Activated CD4-positive, CD25-positive, alpha-beta regulatory T cell treated with anti-CD3 and anti-CD28 coated beads, Interleukin-2, amount 50 U/mL, for 16 hours (primary cell): ENCODE measurements at places on chromosomes 3 and 15.

GRCh38 chr3:102302020-102302419, 132.8 kb upstream of the ZPLD1 start:
- DNase-seq: no peak

DNA sequence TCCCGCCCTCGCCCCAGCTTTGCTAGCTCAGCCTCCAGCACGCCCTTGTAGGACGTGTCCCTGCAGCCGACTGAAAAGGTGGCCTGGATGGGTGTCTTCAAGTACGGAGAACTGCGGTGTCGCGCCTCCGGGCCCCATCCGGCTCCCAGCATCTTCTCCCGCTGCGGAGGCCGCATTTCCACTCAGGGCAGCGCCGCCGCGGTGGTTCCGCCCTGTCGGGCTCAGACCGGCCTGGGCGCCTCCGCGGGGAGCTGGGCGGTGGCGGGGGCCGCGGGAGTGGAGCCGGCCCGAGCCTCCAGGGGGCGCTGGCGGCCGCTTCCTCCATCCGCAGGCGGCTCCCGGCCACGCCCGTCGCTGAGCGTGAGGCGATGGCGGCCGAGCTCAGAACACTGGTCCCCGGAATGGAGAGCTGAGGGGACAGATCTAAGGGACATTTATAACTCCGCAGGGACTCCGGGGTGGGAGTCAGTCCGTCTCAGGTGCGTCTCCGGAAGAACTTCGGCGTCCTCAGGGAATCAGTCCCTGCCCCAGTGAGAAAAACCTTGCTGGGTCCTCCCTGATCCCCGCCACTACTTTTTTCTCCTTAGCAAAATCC, 13.6 kb upstream of the SMCO1 start:
- peak; percentile 61 for DNase-seq

DNA sequence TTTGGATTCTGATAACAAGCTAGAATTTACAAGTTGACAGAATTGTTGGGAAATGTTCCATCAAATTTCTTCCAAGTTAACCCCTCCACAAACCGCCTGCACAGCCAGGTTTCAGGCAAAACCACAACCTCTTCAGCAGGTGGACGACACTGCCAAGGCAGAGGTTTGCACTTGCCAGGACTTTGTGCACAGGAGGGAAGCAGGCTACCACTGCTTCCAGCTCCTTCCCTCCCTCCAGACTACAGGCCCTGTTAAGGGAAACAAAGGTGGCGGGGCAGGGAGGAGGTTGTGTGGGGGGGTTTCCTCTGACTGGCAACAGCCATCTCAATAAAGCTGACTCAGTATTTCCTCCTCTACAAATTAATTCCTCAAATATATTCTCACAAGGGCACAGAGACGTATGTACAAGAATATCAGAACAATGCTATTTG, 42.2 kb downstream of the TBC1D2B start:
- no peak for DNase-seq

- DNase-seq: no peak
Measured at GRCh38 chr3:66489115-66489514, 11.7 kb downstream of the LRIG1 start.

DNA sequence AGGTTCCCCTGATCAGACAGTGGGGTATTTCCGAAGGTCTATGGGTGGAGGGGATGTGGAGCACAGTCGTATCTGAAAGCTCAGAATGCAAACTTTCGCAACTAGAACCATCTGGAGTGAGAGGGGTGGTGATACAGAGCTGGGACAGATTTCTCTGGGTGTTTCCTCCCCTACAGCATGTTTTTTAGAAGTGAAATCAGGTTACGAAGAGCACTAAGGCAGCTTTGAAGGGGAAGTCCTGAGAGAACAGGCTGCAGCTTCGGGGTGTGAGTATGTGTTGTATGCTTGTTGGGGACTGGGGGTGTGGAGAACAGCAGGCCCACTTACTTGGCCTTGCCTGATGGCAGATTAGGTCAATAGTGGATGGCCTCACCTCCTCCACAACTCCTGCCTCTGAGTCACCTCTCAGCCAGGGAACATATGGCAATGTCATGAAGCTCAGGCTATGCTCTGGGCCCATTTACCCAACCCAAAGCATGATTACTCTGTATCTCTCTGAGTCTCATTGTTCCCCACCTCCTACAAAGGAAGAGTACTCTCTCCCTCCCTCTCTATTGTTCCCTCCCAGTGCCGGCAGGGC, 107.2 kb upstream of the RASGRP1 start:
- no peak for DNase-seq

GRCh38 chr15:27668471-27669220, 430.5 kb downstream of the OCA2 start:
- DNase-seq: no peak

DNA sequence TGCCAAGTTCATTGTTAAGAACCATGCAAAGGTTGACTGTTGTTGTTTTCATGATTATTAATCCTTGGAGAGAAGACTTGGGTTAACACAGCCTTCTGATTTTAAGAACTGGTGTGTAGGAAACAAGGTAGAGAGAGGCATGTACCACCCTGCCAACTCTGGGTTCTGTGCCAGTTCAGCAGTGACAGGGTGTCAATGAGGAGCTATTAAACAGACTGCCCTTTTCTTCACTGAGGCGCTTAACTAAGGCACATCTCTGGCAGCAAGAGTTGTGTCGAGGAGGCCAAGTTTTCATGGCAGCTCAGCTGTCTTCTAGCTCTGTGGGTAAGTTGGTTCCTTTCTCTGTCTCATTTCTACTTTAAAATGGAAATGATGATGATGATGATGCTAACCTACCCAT, 117.6 kb downstream of the FEZF2 start:
- DNase-seq: no peak

GRCh38 chr3:113912552-113913236, 35.1 kb upstream of the ZDHHC23 start:
- DNase-seq: no peak

DNA sequence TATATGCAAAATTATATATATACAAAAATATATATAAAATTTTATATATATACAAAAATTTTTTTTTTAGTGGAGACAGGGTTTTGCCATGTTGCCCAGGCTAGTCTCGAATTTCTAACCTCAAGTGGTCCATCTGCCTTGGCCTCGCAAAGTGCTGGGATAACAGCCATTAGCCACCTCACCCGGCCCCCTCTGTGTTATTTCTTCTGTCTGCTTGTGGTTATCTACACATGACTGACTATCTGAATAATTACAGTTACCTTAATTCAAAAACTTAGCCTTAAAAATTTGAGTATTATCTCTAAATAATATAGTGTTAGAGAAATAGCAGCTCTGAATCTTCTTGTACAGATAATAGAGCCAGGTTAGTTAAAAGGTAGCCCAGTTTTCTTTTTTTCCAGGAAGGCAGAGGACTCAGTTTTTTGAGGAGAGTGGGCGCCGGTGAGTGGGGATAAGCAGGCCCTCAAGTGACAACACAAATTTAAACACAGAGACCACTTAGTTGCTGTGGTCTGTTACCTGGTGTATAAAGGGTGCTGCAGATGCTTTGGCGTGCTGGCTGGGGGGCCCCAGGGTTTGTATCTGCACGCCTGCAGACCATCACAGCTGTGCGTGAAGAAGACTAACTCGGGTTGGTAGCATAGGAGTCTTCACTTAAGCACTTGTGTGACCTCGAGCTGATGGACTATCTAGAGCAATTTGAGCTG, 83.7 kb downstream of the TRAK1 start:
- DNase-seq: no peak

DNA sequence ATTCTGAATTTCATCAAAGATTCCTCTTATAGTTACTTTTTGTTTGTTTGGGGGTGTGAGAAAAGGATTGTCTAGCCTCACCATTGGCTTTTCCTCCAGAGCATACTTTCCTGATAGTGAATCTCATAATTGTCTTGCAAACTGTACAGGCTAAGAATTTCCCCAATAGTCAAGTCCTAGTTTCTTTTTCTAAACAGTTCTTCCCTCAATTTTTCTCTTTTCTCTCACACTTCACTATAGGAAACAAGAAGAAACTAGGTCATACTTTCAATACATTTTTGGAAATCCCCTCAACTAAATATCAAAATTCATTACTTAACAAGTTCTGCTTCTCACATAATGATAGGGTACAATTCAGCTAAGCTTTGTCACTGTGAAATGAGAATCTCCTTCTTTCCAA, 241.9 kb downstream of the IL20RB start:
- DNase-seq: no peak

DNA sequence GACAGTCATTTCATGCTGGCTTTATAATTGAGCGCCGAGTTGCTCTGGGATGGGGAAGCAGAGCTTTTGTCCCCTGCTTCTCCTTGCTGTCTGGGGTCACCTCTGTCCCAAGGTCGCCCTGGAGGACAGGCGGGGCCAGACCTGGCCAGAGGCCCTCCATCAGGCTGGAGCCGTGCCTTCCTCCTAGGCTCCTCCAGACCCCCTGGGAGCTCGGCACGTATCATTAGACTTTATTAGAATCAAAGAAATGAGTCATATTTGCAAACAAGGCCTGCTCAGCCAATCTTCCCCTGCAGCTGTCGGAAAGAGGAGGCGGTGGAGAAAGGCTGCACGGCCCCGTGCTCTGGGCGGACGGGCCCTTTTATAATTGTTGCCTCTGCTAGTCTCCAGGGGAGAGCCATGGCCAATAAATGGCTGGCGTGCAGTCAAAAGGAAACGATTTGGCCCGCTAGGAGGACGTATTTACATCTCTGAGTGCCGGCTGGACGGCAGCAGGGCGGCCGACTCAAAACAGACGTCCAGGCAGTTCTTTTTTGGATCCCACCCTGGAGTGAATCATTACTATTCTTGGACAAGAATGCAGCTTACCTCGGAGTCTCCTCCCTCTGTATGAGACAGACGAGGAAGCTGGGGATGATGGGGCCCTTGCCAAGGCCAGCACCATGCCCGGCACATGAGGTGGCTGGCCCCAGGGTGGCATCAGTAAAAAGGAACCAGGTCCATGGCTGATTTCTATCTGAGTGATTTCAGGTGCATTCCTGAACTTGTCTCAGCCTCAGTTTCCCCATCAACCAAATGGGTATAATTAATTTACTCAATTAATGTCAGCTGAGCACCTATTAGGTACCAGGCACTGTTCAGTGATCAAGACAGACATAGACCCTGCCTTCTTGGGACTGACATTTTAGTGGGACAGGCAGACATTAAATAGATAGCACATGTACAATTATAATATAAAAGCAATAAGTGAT, 50.6 kb downstream of the SLC6A6 start:
- DNase-seq: no peak

- no peak for DNase-seq
Measured at GRCh38 chr3:32313723-32314473, 75.4 kb downstream of the CMTM8 start.

DNA sequence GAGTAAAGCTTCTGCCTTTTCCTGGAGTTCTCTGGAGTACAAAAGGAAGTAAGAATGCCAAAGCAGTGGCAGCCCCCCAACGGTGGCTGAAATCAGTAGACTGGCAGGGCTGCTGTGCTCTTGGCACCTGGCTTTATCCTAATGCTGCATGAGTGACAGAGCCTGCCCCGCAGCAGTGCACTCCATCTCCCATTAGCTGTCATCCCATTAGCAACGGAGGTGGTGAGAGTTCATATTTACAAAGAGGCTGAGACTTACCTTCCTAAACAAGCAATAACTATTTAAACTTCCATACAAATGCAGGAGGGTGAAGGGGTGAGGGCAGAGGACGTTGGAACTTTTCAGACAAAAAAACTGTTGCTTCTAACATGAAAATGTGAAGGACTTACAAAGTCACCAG, 51.9 kb downstream of the SERPINI1 start:
- no peak for DNase-seq

DNA sequence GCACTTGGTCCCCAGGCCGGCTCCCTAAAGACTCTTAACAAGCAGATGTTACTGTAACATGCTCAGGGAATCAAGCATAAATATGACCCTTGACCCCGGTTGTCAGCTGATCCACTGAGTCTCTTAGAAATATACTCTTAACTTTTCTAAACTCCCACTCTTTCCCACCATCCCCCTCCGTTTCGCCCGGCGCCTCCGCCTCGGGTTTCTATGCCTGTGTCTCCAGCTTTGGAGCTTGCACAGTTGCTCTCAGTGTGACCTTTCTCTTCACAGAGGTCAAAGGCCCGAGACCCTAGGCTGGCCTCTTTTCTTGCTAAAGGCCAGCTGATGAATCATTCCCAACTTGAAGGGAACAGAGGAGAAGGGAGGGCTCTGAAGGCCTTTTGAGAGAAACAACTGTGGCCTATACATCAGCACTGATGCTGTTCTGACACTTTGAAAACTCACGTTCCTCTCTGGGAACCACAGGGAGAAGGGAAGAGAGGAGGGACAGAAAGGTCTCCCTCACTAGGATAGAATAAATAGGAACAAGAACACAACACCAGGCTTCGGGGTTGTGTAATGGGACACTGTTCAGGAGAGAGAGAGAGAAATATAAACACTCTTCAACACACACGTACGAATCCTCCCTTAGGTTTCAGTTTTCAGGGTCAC, 484.5 kb upstream of the NR2F2 start:
- DNase-seq: no peak

- DNase-seq: no peak
Measured at GRCh38 chr3:16739541-16740105, 134.4 kb upstream of the DAZL start.

- DNase-seq: no peak
Measured at GRCh38 chr15:91253605-91254004, 153.5 kb downstream of the SV2B start.

DNA sequence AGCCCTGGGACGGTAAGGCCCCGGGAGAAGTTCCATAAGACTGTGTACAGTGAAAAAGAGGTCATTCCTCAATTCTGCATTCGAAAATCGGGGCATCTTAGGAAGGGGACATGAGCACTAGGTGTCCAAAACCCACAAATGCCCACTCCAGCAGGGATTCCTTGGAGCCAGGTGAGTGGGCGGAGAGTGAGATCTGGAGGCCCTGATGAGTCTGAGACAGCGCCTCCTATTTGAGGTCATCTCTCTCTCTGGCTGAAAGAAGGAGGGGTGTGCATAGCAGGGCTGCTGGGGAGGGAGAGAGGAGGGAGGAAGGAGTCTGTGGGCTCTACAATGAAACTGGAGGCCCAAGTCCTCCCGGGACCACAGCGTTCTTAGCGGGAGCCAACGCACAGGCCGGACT, 38.1 kb upstream of the LACTB start:
- DNase-seq: no peak

DNA sequence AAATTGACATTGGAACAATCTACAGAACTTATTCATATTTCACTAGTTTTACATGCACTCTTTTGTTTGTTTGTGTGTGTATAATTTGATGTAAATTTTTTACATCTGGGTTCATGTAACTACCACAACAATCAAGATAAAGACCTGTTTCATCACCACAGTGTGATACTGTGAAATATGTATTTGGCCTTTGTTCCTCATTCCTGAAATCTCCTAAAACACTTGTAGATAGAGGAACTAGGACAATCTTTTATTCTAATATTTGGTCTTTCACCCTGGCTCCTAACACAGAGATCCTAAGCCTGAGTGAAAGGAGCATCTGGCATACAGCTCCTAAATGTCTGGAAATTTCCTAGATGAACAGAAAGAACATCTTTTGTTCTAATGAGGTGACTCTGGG, 155.0 kb upstream of the GPR149 start:
- no peak for DNase-seq

DNA sequence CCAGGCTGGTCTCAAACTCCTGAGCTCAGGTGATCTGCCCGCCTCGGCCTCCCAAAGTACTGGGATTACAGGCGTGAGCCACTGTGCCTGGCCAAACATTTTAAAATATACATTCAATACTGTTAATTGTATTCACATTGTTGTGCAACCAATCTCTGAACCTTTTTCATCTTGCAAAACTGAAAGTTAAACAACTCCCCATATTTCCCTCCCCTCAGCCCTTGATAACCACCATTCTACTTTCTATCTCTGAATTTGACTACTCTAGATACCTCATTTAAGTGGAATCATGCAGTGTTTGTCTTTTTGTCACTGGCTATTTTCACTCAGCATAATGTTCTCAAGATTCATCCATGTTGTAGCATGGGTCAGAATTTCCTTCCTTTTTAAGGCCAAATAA, 30.0 kb downstream of the HMCES start:
- DNase-seq: no peak

- DNase-seq: no peak
Measured at GRCh38 chr3:155312781-155313180, 19.3 kb upstream of the STRIT1 start.
